GM04503 (cell line): ENCODE measurements at places on chromosomes 16 and 17.

DNA sequence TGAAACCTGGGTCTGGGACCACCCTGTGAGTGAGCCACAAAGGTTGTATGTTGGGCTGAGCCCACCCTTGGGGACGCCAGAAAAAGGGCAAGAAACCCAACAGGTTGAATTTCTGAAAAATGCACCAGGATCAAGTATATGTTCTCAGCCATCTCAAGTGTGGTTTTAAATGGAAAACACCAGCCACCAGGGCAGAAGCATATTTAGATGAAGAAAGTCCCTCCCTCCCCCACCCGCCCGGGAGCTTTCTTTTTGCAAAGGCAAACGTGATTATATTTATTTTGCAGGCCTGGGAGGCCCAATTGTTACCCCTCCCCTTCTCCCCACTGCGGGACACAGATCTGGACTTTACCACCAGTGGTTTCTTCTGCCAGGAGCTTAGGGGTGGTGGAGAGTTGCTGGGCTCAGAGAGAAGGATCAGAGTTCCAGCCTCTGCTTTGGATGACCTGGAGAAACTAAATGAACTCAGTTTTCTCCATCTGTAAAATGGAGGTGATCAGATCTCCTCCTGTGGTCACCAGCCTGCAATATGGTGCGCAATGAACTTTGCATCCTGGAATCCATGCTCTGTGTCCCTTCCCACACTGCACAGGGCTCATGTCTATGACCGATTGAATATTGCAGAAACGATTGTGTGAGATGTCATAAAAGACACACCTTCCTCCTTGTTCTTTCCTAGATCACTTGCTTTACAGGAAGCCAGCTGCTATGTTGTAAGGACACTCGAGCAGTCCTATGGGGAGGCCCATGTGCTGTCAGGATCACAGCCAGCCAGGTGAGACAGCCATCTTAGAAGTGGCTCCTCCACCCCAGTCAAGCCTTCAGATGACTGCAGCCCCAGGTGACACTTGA, 21.0 kb upstream of the NGFR start:
- no peak for DNase-seq

GRCh38 chr16:79286646-79287423, 313.7 kb downstream of the MAF start:
- no peak for DNase-seq

GRCh38 chr17:74822335-74822938, 37.2 kb downstream of the GRIN2C start:
- no peak for DNase-seq

DNA sequence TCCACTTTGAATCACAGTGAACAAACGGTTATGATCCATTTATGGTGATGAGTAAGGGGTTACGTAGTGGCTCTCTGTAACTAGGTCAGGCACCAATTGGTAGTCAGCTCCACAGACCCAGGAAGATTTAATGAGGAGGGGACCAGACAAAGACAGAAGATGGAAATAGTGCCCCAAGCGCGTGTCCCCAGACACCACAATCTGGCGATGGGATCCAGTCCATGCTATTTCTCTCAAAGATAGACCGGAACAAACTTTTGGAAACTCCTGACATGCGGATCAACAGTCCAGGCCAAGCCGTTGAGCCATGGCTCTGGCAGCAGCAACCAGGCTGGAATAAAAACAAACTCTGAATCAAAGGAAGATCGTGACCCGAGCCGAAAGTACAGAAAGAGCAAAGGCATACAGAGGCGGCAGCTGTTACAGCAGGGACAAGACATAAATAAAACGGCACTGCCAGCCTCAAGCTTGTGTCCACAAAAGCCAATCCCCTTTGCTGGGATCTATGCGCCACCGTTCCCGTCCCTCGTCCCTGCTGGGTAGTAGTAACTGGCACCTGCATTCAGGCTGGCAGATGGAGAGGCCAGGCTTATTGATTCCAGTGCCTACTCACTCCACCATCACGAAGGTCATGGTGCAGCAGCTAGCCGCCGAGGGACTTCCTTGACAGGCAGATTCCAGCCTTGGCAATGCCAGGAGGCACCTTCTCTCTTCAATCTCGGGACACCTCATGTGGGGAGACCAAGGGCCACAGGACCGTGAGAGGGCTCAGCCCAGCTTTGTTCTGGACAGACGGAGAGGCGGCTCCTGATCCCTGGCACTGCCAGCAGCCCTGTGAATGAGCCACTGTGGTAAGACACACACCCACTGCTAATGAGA, 50.2 kb downstream of the CDH11 start:
- DNase-seq, result no peak

DNA sequence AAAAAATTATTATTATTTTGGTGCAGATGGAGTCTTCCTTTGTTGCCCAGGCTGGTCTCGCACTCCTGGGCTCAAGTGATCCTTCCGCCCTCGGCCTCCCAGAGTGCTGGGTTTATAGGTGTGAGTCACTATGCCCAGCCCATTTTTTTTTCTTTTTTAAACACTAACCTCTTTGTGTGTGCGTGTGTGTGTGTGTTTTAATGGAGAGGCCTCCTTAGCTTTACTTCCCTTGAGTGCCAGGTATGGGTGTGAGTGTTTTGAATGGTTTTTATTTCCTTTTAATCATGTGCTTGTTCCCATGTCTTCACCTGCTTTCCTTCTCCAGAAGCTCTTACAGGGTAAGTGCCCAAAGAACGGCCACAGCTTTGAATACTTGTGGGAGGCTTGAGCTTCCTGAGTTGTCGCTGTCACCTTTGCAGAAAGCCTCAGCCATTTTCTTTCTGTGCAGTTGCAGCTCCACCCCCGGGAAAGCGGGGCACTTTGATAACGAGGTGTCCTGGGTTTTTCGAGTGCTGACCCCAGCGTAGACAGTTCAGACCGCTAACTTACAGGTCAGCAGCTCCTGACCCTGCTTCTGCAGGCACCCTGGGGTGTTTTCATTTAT, 22.6 kb downstream of the AKAP1 start:
- no peak for DNase-seq

GRCh38 chr16:87790292-87791100, 24.7 kb upstream of the KLHDC4 start:
- DNase-seq, result no peak

- DNase-seq, result no peak
Measured at GRCh38 chr17:1192911-1193699, 13.3 kb upstream of the ABR start.

- no peak for DNase-seq
Measured at GRCh38 chr17:62617894-62618472, 9.5 kb upstream of the MRC2 start.

- DNase-seq, result no peak
Measured at GRCh38 chr16:1674306-1674705, 3.8 kb upstream of the JPT2 start.

- no peak for DNase-seq
Measured at GRCh38 chr17:68522266-68522665, 10.0 kb downstream of the PRKAR1A start.

DNA sequence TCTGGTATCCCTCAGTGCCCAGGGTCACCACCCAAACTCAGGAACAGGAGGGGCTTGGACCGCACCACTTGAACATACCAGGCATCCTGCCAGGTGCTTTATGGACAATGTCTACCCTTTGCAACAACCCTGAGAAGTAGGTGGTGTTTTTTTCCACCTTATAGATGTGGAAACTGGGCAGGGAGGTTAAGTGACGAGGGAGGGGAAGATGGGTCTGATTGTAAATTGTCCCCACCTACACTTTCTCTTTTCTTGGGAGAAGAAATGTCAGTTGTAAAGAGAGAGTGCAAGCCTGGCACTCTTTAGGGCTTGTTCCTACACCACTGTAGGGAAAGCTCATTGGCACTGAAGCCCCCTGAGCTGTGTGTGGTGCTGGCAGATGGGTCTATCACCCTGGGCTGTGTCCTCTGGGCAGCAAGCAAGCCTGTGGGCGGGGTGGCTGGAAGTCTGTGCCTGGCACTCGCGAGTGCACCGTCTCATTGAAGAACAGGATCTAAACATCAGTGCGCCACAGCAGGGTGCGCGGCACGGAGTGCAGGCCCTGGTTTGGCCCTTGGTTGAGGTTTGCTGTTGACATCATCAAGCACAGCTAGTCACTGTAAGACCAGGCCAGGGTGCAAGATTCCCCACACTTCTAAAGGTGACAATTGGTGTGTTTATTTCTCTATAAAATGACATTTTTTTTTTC, 15.1 kb downstream of the NOD2 start:
- DNase-seq, result no peak

DNA sequence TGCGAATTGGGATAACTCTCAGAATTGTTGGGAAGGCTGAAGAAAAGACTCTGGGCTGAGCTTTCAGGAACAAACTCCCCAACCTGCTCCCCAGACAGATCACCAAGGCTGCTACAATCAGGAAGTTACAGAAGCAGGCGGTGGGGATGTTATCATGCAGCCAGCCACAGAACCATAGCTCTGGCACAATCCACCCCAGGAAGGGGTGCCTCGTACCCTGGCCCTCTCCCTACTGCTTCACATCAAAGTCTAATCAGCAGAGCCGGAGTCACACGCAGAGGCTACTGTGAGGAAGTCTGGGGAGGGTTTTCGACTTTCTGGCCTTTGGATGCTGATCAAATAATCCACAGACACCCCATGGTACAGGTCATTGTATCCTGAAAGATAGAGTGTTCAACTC, 86.8 kb downstream of the NTN1 start:
- DNase-seq, result no peak
